ENCODE measurements at places on chromosomes 3 and 15. TPM values are rescaled to one million over a fixed set of nuclear protein-coding genes. Genes with fewer than 3 reads are reported as not detected.

DNA sequence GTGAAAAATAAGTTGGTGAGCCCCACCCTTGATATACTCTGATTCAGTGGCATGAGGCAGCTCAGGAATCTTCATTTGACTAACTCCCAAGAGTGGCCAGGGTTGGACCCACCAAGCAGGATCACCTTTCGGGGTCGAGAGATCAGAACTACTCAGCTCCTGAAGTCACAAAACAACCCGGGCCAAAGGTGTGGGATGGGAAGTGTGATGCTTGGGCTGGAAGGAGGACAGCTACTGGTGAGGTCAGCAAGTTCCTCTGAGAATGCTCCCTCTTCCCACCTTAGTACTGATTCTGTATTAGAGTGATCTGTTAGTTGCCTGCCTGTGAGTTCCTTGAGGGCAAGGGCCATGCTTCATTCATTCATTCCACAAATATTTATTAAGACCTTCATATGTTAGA is 15.1 kb downstream of the ESYT3 start:
- H3K27ac ChIP-seq = no peak overlapping the region
- DNase-seq = no peak
- H3K36me3 ChIP-seq = no peaks in the 10 kb centered on the region
- H3K4me3 ChIP-seq = no peak overlapping the region
- no peaks in the 10 kb centered on the region for H3K27me3 ChIP-seq
- no peaks in the 10 kb centered on the region for H3K4me1 ChIP-seq

DNA sequence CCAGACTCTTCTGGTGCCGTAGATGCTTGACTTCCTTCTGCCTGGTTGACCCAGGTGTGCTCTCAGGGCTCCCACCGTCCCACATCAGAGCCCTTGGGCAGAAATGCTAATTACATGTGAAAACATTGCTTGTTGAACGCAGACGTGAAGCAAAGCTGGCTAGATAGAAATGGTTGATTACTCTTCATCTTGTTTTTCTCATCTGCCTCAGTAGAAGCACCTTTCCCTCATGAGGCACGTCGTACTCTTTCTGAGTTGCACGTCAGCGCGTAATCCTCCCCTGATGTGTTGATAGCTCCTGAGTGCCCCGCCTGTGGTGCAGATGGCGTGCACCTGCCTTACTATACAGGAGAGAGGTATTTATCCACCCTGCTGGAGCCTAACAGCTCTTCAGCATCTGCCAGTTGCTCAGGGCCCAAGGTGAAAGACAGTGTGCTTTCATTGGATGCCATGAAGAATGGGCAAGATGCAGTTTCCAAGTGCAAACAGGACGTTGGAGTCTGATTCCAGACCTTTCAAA is 18.1 kb downstream of the MAP6D1 start:
- H3K27me3 ChIP-seq = no peaks in the 10 kb centered on the region
- no peak overlapping the region for H3K27ac ChIP-seq
- H3K36me3 ChIP-seq = peaks cover 38% of the 10 kb centered on the region
- no peak overlapping the region for H3K4me3 ChIP-seq

The CPN2 gene
- not detected for total RNA-seq

The RASGRP1 gene
- total RNA-seq = 44.9 TPM

The FILIP1L gene
- 0.24 TPM for total RNA-seq

The GALNT15 gene
- total RNA-seq = not detected

DNA sequence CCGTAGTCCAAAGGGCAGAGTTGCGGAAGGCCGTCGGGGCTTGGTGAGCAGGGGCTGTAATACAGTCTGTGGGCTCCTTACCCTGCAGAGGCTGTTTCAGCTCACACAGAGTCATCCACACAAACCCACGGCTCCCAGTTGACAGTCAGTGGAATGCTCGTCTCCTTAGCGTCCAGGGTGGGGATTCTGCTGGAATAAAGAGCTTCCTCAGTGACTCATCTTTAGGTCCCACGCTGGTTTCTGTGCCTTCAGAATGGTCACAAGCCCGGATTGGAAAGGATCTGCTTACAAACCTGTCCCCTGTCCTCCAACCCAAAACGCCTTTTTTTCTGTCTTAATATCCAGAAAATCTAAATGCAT is 201.3 kb upstream of the TPM1 start:
- no peaks in the 10 kb centered on the region for H3K36me3 ChIP-seq
- H3K4me1 ChIP-seq = no peaks in the 10 kb centered on the region
- H3K4me3 ChIP-seq = no peak overlapping the region
- no peak overlapping the region for H3K27ac ChIP-seq

DNA sequence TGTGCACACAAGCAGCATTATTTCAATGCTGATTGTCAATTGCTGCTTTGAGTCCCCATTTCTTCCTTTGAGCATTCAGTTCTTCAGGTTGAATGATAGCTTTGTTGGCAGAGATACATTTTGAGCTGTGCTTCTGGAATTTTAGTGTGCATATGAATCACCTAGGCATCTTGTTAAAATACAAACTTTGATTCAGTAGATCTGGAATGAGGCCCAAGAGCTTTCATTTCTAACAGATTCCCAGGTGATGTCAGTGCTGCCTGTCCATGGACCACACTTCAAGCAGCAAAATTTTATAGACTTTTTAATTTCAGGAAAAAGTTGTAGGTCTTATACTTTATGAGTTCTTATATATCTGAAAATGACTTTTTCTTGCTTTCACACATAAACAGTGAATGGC is 131.1 kb downstream of the ADAMTSL3 start:
- H3K4me3 ChIP-seq = no peak overlapping the region
- no peak overlapping the region for H3K27ac ChIP-seq
- DNase-seq = no peak
- H3K27me3 ChIP-seq = peaks cover 3% of the 10 kb centered on the region

DNA sequence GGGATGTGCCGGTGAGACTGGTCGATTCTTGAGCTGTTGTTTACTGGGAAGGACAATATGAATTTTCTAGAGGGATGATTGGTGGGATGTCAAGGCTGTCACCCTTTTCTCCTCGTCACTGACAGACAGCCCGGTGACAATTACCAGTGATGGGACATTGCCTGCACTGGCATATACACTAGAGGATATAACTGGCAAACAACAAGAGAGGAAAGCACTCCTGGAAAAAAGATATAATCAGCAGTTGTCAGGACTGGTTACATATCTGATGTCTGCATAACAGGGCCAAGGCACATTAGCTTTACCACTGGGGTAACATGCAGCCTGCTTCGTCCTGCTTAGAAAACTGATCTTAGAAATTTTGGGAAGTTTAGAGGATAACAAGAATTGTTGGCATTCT is 131.1 kb downstream of the ROBO2 start:
- no peaks in the 10 kb centered on the region for H3K27me3 ChIP-seq
- DNase-seq = no peak
- H3K36me3 ChIP-seq = no peaks in the 10 kb centered on the region
- H3K4me1 ChIP-seq = no peaks in the 10 kb centered on the region
- H3K4me3 ChIP-seq = no peak overlapping the region

The HACL1 gene
- total RNA-seq = 26.5 TPM

DNA sequence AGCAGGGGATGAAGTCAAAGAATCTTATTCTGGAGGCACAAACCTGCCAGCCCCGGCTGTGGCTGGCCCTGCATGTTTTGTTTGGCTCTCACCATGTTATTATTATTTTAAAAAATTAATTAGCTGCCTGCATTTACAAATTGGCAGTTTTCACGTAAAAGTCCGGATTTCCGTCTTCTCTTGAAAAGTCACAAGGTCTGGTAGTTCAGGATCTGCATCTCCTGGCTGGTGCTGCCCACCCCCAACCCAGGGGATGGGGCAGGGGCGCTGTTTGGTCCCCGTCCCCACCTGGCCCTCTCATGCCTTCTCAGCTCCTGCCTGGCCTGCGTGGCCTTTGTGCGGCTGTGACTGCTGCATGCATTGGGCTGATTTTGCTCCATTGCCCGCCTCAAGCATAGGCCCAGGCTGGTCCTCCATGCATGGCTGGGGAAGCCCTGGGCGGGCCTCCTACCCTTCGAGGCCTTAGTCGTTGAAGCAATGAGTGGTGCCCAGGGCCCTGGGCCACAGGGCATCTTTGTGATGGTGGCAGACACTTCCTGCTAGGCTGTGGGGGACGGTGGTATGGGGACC is 2.0 kb downstream of the FBLN2 start:
- no peak overlapping the region for H3K27ac ChIP-seq
- H3K36me3 ChIP-seq = no peaks in the 10 kb centered on the region
- DNase-seq = no peak
- H3K27me3 ChIP-seq = peaks cover 29% of the 10 kb centered on the region
- peaks cover 10% of the 10 kb centered on the region for H3K4me1 ChIP-seq

The CLRN1 gene
- total RNA-seq = not detected

The CASR gene
- not detected for total RNA-seq

DNA sequence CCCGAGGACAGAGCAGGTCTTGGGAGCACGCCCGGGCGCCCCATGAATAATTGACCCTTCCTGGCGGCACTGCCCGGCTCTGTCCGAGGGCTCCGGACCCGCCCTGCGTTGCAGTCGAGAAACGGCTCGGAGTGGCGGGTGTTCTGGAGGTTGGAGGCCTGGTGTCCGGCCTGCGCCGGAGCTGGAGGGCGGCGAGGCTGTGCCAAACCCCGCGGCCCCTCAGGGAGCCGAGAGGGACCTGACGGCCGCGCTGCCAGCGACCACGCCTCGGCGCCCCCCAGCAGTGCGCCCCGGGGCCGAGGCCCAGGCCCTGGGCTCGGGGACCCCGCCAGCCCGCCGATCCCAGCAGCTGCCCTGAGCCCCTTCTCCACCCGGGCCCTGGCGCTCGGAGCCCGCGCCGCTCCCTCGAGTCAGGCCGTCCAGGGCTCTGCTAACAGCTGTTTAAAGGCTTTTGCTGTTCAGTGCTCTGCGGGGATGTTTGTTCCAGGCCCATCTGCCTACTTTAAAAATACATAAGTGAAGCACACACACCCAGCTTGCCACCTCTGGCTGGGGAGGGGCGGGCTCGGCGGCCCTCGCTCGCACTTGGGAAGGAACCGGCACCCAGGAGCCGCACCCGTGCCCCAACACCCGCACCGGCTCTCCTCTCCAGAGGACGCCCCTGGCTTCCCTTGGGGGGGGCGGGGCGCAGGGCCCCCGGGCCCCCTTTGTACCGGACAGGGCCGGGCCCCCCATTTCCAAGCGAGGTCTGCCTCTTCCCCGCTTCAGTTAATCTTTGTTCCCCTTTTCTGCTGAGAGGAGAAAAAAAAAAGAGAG is 730 bp upstream of the ZNF710 start:
- H3K27me3 ChIP-seq = no peaks in the 10 kb centered on the region
- peak overlapping the region; percentile 97 for H3K27ac ChIP-seq
- DNase-seq = peak; percentile 11

DNA sequence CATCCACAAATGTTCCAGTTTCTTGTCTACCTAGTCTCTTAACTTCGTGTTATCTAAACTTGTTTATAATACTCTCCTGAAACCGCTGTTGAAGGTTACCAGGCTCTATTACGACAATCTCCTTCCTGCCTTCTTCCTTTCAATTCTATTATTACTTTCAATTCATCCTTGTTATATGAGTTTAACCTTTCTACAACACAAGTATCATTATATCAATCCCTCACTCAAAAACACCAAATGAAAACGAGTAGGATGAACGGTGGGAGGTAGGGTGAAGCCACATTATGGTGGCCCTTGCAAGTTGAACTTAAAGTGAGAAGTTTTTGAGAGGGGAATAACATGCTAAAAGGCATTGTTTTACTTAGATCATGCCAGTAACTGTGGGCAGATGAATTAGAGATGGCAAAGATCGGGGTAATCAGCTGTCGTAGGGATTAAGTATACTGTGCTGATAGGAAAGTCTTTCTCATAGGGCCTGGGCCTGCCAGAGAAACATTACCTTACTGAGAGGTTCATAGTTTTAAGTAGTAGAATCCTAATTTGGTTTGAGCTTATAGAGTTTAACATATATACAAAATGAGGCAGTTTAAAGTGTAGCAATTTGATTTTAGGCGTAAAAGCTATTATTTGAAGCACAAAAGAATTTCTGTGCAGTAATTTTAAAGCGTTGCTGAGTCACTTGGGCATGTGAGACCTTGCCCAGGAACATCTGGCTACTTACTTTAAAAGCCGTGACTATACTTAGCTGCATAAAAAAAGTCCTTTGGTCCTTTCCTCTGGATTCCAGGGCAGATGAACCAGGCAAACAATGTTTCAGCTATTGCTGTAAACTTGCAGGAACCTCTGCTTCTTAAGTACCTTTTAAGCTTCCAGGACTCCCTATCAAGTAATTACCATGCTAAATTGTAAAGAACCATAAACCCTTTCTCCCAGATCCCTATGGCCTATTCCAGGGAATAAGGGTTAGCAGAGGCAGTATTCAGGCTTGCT is 3.3 kb upstream of the CEP97 start:
- DNase-seq = peak; percentile 34
- H3K27ac ChIP-seq = peak overlapping the region; percentile 94
- H3K36me3 ChIP-seq = no peaks in the 10 kb centered on the region
- no peaks in the 10 kb centered on the region for H3K27me3 ChIP-seq
- H3K4me1 ChIP-seq = peaks cover 28% of the 10 kb centered on the region
- H3K4me3 ChIP-seq = peak overlapping the region; percentile 31

DNA sequence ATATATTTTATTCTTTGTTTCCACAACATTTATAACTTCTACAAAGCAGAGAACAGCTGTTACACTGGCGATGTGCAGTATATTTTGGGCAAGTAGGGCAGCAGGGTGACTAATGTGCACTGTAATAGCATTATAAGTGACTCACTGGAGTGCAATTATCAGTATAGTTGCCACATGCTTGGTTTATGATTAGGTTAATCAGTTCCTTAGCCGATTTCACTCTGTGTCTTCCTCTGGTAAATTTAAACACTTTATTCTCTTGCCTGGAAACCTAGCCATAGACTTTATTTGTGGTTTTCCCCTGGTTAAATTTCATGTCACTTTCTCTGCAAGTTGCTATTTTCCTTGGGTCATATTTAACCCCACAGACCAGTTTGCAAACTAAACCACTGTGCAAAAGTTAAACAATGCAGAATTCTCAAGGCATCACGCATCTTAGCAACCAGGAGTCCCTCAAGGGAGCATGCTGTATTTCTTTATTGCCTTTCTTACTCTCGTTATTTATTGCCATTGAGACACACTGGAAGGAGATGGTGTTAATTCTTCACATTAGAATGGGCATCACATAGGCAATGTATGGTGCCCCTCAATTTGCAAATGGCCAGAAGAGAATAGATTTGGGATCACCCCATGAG is 690.2 kb upstream of the DPPA4 start:
- DNase-seq = no peak
- H3K36me3 ChIP-seq = no peaks in the 10 kb centered on the region
- H3K27me3 ChIP-seq = no peaks in the 10 kb centered on the region
- H3K4me1 ChIP-seq = no peaks in the 10 kb centered on the region

Data from activated naive CD4-positive, alpha-beta T cell treated with anti-CD3 and anti-CD28 coated beads for 36 hours (primary cell).